Stimulated activated CD4-positive, alpha-beta T cell treated with anti-CD3 and anti-CD28 coated beads, Interleukin-4, amount 100 ng/mL, for 48 hours (primary cell): ENCODE measurements at places on chromosomes 2 and 18.

GRCh38 chr2:175734686-175735085 is 267.4 kb downstream of the LNPK start:
- no peak for DNase-seq

DNA sequence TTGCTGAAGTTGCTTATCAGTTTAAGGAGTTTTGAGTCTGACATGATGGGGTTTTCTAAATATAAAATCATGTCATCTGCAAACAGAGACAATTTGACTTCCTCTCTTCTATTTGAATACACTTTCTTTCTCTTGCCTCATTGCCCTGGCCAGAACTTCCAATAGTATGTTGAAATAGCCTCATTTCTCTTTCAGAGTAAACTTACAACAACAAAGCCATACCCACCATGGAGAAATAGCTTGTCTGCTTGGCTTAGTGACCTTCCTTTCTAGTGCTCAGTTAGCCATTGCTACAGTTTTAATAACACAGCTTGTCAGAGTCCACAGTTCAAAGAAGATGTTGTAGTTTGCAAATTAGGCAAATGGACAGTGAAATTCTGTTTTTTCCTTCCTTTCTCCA is 228.0 kb downstream of the ETAA1 start:
- DNase-seq: no peak

- no peak for DNase-seq
Observed at GRCh38 chr2:86302320-86302719, 35.1 kb downstream of the REEP1 start.

DNA sequence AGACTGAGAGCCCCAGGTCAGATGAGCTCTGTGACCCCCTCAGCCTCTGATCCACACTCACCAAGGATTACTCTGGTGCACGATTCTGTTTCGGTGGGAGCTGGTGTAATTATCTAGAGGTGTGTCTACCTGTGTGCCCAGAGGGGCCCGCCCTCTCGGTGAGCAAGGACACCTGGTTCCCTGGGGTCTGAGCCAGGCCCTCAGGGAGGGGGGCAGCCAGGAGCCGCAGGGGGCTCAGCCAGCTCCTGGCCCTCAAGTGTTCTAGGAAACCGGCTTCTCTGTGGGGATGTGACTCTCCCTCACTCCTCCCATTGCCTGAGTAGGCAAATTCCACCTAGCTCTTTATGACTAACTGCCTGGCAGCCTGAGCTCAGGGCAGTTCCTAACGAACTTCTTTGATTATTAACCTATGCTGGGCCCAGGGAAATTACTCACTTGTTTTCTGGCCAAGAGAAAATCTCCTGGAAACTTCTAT is 17.4 kb downstream of the AGAP1 start:
- no peak for DNase-seq

DNA sequence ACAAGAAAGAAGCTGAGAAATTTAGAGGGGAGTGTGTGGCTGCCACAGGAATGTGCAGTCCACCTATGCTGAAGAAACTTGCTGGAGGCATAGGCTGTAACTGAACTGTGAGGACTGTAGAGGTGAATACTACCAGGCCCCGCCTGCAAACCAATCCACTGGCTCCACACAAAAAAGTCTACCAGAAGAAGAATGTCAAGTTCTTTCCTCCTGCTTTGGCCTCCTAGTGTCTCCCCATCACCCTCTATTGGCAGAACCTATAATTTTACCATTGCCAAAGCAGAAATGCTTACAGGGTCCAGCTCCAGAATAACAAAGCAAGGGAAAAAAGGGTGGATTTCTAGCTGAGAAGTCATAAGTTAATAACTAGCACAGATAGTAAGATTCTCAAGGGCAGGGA is 5.9 kb upstream of the ATP5MC3 start:
- DNase-seq: no peak

- DNase-seq: no peak
Observed at GRCh38 chr2:211599146-211599545, 939.5 kb downstream of the ERBB4 start.
